Caco-2 (cell line): ENCODE measurements at places on chromosomes 1 and 21.
A peak's percentile ranks its signal among the peaks of the same experiment; 100 is the strongest.

DNA sequence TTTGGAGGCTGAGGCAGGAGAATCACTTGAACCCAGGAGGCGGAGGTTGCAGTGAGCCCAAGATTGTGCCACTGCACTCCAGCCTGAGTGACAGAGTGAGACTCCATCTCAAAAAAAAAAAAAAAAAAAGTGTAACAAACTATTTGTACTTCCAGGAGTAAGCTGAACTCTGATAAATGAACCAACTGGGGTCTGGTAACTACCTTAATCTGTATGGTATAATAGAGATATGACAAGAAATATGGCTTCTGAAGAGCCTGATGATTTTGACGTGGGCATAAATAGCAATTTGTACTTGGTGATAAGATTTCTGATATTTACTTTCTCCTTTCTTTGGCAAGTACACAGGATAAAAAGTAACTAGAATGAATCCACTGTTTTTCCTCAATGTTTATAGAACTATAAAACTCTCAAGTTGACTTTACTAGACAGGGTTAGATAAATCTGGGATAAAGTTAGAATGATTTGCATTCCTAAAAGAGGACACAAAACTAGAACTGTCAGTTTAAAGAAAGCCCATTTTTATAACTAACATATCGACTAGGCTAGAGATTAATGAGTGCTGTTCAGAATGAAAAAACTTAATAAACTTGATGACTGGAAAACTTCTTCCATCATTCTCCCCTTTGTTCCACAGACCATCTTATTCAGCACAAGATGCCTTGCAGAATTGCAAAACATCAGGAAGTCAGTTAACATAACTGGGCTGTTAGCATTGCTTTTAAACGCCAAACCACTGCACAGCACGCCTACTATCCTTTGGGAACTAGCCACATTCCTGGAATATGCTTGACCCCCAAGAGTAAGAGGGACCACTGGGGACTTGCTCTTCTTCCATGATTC lies 51.5 kb upstream of the EDARADD start:
- no peak for DNase-seq

DNA sequence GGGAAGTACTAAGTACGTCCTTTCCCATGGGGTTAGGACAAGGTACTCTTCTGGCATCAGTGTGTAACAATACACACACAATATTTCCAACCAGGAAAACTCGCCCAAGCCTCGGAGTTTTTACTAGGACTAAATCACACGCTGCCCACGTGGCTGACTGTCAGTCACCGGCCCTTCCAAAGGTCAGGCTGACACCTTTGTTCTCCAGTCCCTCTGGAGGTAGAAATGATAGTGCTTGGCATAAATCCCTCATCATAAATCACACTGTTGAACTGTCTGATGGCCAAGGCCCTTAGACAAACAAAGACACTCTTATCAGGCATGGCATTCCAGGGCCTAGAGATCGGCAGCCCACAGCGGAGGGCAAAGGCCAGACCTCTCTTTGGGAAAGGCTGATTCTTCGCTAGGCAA lies 16.9 kb upstream of the SLAMF9 start:
- DNase-seq = peak; percentile 92

- peak; percentile 52 for DNase-seq
Measured at GRCh38 chr1:31745096-31745945, 18.8 kb downstream of the ADGRB2 start.

GRCh38 chr21:23017989-23018388 lies 2019.8 kb downstream of the NCAM2 start:
- no peak for DNase-seq

DNA sequence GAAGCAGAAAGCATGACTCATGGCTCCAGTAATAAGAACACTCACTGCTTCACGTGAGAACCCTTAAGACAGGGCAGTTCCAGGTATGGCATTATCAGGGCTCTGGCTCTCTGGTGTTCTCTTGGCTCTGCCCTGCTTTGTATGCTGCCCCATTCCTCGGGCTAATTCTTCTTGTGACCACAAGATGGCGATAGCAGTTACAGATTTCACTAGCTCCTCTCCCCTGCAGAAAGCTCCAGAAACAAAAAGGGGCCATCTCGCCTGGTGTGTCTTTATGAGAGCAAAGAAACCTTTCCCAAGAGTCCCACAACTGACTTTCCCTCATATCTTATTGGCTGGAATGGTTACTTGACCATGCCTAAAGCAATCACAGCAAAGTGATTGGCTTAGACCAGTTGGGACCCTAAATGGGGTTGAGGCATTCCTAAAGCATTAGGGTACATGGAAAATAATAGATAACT lies 60.1 kb downstream of the F3 start:
- peak; percentile 48 for DNase-seq

GRCh38 chr1:30525971-30526651 lies 197.3 kb downstream of the MATN1 start:
- DNase-seq = no peak

DNA sequence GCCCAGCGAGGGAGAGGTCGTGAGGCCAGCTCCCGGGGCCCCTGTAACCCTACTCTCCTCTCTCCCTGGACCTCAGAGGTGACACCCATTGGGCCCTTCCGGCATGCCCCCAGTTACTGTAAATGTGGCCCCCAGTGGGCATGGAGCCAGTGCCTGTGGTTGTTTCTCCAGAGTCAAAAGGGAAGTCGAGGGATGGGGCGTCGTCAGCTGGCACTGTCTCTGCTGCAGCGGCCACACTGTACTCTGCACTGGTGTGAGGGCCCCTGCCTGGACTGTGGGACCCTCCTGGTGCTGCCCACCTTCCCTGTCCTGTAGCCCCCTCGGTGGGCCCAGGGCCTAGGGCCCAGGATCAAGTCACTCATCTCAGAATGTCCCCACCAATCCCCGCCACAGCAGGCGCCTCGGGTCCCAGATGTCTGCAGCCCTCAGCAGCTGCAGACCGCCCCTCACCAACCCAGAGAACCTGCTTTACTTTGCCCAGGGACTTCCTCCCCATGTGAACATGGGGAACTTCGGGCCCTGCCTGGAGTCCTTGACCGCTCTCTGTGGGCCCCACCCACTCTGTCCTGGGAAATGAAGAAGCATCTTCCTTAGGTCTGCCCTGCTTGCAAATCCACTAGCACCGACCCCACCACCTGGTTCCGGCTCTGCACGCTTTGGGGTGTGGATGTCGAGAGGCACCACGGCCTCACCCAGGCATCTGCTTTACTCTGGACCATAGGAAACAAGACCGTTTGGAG lies 23.7 kb upstream of the TNFRSF1B start:
- no peak for DNase-seq

DNA sequence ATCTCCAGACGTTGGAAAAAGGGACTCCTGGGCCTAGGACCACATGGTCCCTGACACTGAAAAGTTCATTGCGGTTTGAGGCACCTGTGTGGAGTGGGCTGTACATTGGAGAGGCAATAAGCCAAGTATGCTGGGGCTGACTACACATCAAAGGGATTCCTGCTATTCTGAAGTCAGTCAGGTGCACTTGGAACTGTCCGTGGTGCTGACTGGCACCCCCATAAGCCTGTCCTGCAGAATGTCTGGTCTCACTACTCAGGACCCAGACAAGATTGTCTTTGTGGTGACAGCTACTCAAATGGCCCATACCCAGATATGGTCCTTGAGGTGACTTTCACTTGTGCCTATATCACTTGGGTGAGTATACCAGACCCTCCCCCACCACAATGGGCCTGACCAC lies 150.6 kb downstream of the RWDD3 start:
- peak; percentile 70 for DNase-seq

DNA sequence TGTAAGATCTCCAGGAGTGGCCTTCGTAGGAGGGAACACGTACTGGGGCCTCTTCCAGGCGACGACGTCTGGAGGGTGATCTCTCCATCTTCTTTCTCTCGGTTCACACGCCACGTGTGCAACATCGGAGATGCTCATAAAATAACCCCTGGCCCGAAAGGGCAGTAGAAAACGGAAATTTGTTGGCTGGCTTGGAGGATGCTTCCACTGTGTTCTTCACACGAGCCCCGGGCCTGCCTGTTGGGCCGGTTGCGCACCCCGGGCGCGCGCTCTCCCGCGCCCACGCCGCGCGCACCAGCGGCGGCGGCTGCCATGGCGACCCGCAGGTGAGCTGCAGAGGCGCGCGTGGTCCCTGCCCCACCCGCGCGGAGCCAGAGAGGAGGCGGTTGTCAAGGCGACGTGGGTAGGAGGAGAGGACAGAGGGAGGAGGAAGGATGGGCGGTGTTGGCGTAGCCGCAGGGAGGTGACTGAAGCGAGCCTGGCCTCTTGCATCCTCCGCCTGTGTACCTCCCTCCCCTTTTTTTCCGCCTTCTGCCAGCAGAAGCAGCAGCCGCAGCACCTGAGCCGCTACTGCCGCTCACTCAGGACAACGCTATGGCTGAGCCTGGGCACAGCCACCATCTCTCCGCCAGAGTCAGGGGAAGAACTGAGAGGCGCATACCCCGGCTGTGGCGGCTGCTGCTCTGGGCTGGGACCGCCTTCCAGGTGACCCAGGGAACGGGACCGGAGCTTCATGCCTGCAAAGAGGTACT lies at the start of gene ELAPOR1:
TSS of gene ELAPOR1 (plus strand) at position 526 of the 752 bp plus-strand sequence. CDS start at position 595, 69 bp downstream.
- no peak for DNase-seq

DNA sequence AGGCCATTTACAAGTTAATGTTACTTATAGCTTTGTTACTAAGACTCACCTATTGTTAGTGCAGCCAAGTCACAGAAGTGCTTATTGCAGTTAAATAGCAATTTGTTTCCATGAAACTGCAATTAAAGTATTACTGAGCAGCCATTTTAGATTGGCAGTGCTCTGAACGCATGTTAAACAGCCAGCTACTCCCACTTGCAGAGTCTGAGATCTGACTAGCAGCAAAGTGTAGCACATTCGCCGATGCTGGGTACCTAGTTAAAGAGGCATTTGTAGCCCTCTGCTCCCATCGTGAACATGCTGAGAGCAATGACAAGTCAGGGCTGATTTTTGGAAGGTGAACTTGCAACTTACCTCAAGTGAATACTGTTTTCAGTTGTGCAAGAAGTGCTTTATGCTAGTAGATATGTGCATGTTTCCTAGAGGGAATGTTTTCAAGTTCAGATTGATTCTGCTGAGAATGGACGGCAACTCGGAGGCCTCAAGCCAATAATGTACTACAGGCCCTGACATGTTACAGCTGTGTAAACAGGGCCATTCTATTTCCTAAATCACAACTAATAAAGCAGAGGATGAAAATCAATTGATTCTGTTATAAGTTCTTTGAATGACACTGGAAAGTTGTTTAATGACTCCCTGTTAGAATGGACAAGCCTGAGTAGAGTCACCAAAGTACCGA lies 19.8 kb downstream of the LMO4 start:
- no peak for DNase-seq

GRCh38 chr1:41444785-41445184 lies 39.7 kb downstream of the EDN2 start:
- no peak for DNase-seq

GRCh38 chr21:30482130-30482529 lies 2.0 kb upstream of the KRTAP19-1 start:
- DNase-seq = no peak

- peak; percentile 43 for DNase-seq
Measured at GRCh38 chr1:41109310-41110197, 88.0 kb upstream of the SLFNL1 start.

GRCh38 chr1:235068158-235069121 lies 60.2 kb downstream of the TOMM20 start:
- peak; percentile 81 for DNase-seq

GRCh38 chr1:162868972-162869371 lies 8.0 kb upstream of the CCDC190 start:
- no peak for DNase-seq

DNA sequence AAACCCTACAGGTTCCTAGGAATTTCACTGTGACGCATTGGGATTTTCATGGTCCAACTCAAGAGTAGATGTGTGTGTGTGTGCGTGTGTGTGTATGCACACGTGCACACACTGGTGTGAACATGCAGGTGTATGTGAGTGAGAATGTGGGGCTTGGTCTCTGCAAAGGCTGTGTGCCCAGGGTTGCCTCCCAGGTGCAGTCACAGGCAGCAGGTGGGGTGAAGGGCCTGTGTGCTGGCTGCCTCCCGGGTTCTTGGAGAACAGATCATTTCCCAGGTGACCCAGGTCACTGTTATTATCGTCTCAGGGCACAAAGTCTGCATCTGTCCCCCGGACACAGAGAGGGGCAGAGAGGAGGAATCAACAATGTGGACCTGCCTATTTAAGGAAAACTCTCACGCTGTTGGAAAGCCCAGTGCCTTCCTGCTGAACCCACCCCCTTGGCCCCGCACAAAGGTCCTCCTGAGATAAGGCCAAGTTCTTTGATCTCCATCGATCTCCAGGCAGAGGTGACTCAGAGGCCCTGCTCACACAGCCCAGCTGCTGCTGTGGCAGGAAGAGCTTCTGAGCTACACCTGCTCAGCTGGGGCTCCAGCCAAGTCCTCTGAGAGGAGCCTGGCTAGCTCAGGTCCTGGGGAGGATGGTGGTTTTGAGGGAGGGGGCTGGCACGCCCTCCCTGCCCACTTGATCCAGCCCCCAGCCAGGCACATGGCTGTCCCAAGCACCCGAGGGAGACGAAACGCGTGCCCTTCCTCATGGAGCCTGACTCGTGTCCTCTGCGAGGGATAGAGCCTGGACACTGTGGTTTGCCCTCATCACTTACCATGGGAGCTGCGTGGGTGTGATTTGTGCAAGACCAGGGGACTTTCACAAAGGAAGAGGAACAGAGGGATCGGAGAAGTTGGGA lies 134.0 kb upstream of the ARHGEF16 start:
- peak; percentile 90 for DNase-seq

- DNase-seq = no peak
Measured at GRCh38 chr1:51293898-51294515, 36.4 kb downstream of the TTC39A start.

- no peak for DNase-seq
Measured at GRCh38 chr21:34619841-34620665, 5.1 kb upstream of the RCAN1 start.

- peak; percentile 80 for DNase-seq
Measured at GRCh38 chr1:203172184-203173010, 3.2 kb downstream of the MYBPH start.

DNA sequence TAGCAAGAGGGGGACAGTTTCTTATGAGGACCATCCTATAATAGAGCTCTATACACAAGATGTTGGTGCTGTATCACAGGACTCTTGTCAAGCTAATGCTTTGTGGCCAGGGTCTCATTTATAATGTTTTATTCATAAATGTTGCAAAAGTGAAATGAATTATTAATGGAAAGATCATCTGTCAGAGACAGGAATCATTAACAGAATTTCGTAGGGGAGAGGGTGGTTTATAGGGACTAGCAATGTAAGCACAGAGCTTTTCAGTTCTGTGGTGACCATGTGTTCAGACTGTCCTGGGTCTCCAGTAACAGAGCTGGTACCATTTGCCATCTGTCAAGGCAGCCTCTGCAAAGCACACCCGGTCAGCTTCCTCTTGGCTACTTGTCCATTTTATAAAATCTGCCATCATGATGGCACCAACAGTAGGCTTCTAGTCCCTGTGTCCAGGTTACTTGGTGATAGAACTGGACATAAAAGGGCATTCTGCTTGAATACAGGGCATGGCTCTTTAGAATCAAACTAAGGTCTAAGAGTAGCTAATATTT lies 36.2 kb downstream of the LPAR3 start:
- no peak for DNase-seq
